ENCODE measurements at places on chromosomes 5 and 9.
A peak's percentile ranks its signal among the peaks of the same experiment; 100 is the strongest.

DNA sequence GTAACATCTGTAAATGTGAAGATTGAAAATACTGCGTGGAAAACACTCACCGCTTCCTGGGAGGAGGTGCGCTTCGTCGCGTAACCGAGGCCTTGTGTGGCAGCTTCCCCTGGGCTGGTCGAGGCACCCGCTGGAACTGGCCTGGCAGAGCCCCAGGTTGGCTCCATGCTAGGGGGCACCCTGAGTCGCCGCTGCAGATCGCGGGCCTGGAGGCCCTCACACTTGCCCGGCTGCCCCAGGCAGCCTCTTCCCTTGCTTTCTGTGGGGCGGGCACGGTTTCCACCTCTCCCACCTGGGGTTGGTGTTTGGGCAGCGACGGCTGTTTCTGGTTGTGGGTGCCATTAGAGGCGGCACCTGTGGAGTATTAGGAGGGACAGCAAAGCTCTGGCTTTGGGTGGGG, 852 bp downstream of the ZNF354C start:
- no peak for DNase-seq

- DNase-seq, result no peak
Observed at GRCh38 chr9:127444283-127444920, 6.8 kb downstream of the RPL12 start.

DNA sequence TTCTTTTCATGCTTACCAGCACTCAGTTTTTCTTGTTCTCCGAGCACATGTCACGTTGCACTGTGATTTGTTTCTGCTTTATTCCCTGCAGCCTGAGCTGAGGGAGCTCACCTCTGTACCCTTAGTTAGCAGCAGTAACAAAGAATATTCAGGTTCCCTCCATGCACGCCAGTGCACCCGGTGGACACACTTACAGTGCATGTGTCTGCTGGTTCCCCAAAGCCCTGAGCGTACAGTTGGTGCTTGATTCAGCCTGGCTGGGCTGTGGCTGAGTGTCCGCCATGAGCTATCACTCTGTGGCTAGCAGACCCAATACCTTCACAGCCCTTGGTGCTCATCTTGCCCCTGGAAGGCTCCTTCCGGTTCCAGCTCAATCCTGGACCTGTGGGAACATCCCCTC, 93.5 kb downstream of the MVB12B start:
- DNase-seq, result no peak

DNA sequence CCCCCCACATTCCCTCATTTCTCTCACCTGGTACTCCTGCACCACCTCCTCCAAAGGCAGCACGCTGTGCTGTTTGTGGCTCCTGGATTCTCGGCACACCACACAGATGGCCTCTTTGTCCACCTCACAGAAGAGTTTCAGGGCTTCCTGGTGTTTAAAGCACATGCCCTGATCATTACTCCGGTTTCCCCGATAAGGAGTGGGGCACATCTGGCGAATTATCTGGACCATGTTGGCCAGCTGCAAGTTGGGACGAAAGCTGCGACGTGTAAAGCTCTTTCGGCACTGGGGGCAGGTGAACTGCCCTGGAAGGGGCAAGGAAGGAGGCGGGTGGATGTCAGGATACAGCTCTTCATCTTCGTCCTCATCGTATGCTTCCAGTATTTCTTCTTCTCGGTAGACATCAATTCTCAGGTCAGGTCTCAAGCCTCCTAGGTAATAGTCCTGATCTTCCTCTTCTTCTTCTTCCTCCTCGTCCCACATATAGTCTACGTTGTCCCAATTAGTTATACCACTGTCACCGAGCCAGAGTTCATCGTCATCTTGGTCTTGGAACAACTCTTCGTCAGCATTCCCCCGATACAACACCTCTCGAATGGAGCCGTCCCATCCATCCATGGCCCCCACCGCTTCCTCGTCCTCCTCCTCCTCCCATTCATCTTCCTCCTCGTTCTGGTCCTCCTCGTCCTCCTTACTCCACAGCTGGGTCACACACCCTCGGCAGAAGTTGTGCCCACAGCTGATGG, 796 bp downstream of the TRIM52 start:
- DNase-seq, result no peak

DNA sequence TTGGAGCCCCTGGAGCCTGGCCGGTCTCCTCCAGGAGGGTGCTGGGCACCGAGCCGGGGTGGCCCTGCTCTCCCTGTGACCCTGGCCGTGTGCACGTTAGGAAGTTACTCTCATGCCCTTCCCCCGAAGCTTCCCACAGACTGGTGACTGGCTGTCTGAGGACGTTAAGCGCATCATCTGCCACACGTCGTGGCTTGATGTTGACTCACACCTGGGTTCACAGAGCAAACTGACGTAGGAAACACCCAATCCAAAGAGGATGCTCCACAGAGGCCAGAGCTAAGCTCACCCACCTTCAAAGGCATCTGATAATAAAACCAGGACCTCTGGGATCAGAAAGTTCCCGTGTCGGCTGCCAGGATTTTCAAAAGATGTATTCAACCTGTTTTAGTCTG, 152.9 kb upstream of the PHYKPL start:
- DNase-seq, result peak; percentile 64

GRCh38 chr5:78025540-78025939, 249.4 kb upstream of the TBCA start:
- DNase-seq, result no peak

DNA sequence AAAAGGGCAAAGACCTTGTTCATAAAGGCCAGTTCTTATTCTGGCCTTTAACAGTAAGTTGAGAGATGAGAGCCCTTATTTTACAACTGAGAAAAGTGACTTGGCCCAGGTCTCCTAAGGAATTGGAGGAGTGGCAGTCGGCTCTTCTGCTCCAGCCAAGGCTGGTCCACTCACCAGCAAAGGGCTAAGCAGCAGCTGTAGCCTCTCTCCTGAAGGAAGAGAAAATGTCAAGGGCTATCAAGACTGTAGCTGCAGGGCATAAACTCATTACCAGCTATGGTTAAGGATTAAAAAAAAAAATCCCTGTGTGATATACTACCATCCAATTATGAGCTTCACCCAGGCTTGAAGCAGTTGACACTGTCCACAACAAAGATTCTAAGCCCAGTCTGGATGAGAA, 138.6 kb upstream of the RAD23B start:
- no peak for DNase-seq

DNA sequence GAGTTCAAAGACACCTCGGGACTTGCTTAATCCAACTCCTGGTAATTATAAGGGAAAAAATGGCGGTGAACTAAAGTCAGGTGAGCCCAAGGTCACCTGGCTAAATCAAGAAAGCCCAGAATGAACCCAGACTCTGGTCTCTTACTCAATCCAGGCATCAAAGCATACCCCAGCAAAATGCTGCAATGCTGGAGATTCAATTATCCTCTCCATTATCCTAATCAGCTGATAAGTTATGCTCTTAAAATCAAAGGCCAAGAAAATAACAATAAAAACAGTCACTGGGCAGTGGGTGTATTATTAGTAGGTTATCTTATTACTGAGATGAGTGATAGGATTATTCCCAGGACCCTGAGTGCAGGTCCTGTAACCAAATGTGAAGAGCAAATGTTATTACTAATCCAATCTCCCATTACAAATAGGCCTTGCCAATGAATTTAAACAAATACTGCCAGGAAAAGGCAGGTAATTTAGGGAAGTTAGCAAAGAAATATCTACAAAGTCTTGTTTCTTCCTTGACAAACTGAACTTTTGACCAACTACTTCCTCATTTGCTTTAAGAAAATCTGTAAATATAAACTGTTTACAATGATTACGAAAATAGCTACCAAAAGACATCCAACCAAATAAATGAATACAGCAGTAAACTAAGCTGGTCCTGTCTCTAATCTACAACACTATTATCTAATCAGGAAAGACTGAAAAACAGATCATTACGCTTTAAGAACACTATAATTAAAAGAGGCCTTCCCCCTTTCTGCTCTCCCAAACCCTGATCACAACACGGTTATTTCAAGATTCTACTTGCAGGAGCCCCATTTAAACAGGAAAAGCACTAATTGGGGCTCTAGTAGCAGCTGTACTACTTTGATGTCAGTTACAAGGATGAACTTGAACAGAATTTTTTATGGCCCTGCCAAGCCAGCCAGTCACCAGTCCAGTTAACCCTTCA, 103.2 kb downstream of the MED27 start:
- DNase-seq, result no peak

DNA sequence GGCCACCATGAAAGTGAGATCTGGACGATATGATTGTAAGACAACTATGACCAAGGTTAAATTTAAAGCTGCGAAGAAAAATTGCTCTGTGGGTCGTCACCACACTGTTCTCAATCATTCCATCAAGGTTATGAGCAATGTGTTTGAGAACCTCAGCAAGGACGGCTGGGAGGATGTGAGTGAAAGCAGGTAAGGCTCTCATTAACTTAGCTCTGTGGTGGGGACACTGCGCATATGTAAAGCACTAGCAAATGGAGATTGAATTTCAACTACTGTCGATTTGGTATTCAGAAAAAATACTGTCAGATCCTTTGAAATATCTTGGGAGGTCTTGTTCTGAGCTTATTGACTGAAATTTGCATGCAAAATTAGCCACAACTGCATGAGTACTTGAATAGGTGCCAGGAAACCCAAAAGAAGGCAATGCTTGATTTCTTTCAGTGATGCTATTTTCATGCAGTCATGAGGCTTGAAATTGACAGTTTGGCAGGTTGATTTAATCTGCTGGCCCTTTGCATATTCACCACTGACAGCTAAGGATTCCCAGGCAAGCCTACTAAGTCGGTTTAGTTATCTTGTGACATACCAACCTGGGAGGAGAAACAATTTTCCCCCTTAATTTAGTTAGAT, 183.9 kb upstream of the SH3GL2 start:
- DNase-seq, result no peak

- DNase-seq, result peak; percentile 41
Observed at GRCh38 chr5:151477101-151477500, 29.7 kb downstream of the SLC36A1 start.

- DNase-seq, result no peak
Observed at GRCh38 chr5:114415760-114416159, 53.9 kb downstream of the KCNN2 start.

- DNase-seq, result no peak
Observed at GRCh38 chr9:38622951-38623350, 2.6 kb upstream of the ANKRD18A start.

DNA sequence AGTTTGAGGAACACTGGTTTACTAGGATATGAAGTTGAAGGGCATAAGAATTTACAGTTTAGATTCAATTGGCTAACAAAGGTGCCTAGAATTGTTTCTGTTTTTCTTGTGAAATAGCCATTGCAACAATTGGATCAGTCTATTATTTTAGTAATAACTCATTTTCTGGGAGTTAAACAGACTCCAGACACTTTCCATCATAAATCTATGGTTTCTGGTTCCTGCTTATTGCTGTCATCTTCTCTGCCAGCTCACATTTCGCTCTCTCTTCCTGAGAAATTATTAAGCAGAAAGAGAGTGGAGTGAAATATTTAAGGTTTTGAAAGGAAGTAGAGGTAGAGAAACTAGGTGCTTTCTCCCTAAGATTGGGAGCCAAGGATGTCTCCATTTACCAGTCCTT, 165.1 kb upstream of the PRR16 start:
- DNase-seq, result no peak

GRCh38 chr9:84121991-84122523, 141.5 kb downstream of the RMI1 start:
- DNase-seq, result peak; percentile 26

- peak; percentile 70 for DNase-seq
Observed at GRCh38 chr5:75558221-75558620, 46.5 kb downstream of the POLK start.

GRCh38 chr9:87479801-87480201, 17.9 kb upstream of the DAPK1 start:
- peak; percentile 21 for DNase-seq

DNA sequence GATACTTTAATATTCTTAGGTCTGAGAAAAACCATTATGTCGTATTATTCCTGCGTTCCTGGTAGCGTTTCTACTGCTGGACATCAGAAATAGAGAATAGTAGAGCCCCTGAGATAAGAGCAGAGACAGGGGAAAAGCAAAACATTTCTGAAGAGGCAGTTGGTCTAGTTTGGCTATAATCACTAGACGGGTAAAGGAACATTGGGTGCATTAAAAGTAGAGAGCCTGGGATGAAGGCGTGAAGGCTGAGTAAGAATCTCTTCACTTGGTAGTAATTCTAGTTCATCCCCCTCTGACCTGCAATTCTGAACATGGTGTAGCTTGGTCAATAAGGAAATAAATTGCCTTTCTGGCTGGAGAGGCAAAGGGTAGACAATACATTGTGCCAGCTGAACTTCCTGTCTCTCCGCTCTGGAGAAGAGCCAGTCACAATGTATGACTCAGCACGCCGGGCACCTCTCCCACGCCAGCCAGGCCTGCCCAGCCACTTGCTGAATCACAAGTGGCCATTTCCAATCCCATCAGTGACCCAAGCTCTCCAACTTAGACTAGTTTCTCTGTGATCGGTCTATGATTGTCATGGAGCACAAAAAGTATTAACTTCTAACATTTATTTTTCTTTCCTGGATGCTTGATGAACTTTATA, 75.4 kb downstream of the STK32A start:
- DNase-seq, result peak; percentile 34

- DNase-seq, result no peak
Observed at GRCh38 chr9:110142868-110143481, 65.0 kb downstream of the C9orf152 start.

All from fibroblast of skin of back (primary cell).